CD4-positive, alpha-beta T cell treated with Interleukin-17A for 1 hour (primary cell): ENCODE measurements at places on chromosomes 3 and 15.

- DNase-seq = no peak
Observed at GRCh38 chr15:31975830-31976229, 54.5 kb upstream of the CHRNA7 start.

GRCh38 chr3:65761446-65762234 is 277.1 kb downstream of the MAGI1 start:
- no peak for DNase-seq

DNA sequence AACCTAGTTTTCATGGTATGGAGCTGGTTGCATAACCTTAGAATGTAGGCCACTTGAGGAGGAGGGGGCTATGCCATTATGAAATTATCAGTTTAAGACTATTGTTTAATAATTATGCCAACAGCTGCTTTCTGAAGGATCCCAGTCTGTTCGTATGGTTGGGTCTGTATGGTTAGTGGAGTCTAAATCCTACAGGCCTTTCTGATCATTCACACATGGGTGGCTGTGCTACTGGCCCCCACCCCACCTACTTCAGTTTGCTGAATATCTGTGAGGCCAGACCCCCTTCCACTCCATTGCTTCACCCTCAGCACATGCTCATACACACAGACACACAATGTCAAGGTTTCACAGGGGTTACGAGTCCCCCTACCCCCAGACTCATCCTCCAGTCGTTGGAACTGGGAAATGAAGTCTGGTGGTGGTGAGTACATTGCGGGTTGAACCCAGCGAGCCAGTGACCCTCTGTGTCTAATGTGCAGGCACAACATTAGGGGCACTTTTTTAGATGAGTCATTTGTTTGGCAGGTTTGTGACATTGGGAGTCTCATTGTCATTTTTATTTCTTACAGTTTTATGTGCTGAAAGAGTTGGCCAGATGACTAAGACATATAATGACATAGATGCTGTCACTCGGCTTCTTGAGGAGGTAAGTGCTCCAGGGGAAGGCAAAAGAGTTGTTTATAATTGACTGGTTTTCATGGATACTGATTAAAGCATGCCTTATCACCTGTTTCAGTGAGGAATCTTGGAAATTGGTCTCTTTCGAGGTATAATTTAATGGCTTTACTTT is 85.3 kb downstream of the TRAK1 start:
- no peak for DNase-seq

DNA sequence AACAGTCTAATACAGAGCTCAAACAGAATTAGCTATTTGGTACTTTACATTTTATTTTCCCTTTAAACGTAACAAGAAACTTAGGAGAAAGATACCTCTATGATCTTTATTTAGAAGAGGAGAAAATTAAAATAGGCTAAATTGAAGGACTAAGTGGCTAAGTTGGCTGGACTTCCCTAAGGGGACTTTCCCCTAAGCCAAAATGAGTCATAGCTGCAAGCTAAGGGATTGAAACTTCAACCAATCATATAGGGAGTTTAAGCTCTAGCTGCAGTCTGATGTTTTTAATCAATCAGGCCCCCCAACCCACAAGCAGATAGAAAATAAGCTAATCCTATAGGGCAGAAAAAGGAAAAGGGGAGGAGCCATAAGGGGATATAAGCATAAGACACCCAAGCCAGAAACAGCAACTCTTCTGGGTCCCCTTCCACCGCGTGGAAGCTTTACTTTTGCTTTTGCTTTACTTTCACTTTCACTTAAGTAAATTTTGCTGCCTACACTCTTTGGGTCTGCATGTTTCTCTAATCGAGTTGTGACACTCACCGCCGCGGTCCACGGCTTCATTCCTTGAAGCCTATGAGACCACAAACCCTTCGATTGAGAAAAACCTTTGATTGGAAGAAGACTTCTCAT is 1108.5 kb upstream of the EPHA6 start:
- DNase-seq = peak; percentile 73

GRCh38 chr3:67458896-67459530 is 195.4 kb downstream of the SUCLG2 start:
- no peak for DNase-seq

DNA sequence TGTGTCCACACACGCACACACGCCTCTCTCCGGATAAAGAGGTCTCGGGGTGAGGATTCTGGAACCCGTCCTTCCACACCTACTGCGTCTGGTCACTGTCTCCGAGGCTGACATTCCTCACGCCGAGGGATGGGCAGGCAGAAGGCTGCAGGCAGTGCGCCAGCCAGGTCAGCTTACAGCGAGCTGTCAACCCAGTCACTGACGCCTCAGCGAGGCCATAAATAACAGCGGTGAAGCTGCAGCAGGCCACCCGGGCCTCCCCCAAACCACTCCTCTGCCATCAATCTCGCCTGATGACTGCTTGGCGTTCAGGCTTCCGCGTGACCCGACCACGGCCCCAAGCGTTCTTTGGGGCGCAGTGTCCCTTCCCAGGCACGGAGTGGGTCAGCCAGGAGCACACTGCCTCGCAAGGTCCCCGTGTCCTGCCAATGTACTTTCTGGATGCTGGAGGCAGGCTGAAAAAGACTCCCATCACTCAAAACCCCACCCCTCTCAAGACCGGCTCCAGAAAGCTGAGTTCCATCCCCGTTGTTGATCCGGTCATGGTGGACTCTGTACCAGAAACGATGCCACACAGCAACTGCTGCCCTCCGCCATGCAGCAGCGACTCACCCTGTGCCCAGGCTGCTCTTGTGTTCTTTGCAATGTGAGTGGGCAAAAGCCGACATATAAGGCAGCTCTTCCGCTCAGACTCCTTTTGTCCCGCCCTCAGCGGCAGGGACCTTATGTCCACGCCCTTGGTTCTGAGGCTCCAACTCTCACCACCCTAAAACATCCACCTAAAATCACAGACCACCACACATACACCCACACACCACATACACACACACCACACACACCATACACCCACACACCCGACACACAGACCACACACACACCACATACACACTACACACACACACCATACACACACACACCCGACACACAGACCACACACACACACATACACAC is 27.1 kb downstream of the CPN2 start:
- peak; percentile 46 for DNase-seq

GRCh38 chr3:157045238-157045850 is 114.6 kb downstream of the CCNL1 start:
- no peak for DNase-seq

GRCh38 chr15:95679847-95680582 is 650.5 kb upstream of the NR2F2 start:
- no peak for DNase-seq

DNA sequence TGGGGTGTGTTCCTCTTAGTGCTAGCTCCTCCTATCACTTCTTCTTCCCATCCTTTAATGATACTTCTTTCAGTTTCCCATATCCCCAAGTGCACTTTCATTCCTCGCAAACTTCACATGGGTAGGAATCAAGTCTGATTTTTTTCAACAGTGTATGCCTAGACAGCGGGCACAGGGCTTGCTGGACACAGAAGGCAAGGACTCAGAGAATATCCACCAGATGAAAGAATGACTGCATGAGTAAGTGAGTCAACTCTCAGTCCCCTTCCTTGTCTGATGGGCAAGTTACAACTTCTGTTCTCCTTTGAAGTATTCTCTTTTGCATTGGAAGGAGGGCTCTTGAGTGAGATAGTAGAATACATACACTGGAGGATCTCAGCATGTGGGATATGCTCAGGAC is 3.1 kb upstream of the SQOR start:
- DNase-seq = no peak

DNA sequence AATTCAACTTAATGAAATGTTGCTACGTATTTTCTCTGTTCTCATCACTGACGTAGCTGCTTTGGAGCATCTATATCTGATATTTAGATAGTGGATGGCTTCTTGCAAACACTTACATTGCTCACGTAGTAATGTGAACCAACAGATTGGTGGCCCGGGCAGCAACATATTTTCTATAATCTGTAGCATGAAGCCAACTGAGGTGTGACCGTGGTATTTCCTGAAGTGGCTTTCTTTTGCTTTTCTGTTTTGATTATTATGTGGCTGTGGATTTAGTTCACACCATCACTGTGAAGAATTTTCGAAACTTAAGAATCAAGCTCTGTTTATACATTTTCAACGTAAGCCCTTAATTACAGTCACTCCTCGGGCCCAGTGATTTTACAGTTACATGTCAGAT is 288.5 kb downstream of the LPP start:
- peak; percentile 27 for DNase-seq

DNA sequence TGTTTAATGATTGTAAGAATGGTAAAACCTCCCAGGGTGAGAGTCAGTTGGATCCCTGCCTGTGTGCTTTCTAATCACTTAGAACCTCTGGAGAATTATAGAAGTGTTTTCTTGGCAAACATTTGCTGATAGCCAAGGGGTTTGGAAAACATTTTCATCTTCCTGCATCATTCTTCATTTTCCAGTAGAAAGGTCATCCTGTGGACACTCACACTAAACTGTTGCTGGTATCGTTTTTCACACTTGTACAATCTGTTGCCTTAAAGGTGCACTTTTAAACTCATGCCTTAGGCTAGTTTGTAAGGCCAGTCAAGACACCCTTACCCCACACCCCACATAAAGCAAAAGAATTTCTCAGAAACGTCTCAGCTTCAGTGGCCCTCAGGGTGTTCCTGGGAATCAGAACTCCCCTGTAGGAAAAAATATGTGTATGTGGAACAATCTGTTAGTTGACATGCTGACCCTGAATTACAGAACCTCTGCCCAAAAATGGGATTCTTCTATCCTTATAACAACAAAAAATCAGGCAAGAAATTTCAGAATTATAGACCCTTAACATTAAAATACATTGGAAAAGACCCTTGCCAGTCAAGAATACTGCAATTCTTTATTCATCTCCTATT is 5.8 kb upstream of the PLD1 start:
- DNase-seq = no peak

DNA sequence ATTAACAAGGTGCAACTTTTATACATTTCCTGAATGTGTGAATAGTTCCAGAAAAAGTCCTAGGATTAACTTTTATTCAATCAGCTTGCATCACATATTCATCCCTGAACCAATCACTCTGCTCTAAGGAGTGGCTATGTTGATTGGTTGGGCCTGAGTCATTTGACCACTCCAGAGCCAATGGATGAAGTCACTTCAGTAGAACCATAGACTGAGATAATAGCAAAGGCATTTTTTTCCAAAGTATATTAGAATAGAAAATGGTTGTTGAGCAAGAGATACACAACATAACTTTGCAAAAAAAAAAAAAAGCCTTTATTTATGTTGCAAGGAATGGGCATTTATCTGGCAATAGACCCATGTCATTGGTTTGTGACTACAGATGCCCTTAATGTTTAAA is 55.5 kb upstream of the AGTR1 start:
- DNase-seq = no peak

GRCh38 chr15:96225642-96226259 is 104.7 kb upstream of the NR2F2 start:
- no peak for DNase-seq
